GM13976 (cell line): ENCODE measurements at places on chromosomes 4 and X.

- no peak for DNase-seq
These were observed 119.3 kb downstream of the ASB9 start for GRCh38 chrX:15150586-15150985.

DNA sequence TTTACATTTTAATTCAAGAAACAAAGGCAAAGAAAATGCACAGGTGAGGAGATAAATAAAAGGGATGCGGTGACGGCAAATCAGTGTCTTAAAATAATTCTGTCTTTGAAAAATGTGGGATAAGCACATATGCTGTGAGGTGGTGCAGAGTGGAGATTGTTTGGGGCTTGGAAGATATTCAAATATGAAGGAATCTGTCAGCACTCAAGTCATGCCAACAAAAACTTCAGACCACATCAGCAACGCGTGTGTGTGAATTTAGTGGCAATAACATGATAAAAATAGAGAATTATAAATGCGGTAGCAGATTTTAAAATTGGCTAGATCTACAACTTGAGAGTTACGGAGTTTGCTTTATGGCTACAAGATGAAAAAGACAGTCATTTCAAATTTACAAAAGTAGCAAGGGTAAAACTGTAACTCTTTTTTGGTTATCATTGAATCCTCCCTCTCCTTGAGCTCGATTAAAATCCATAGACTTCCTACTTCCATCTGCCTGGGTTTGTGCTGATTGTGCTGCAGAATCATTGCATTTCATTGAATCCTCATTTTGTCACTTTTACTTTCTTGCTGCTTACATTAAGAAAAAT lies 71.5 kb upstream of the VCX2 start:
- DNase-seq, result no peak

- no peak for DNase-seq
These were observed 4.3 kb downstream of the CHIC2 start for GRCh38 chr4:54060116-54060515.

- no peak for DNase-seq
These were observed 185.7 kb upstream of the HS3ST1 start for GRCh38 chr4:11614426-11614825.

DNA sequence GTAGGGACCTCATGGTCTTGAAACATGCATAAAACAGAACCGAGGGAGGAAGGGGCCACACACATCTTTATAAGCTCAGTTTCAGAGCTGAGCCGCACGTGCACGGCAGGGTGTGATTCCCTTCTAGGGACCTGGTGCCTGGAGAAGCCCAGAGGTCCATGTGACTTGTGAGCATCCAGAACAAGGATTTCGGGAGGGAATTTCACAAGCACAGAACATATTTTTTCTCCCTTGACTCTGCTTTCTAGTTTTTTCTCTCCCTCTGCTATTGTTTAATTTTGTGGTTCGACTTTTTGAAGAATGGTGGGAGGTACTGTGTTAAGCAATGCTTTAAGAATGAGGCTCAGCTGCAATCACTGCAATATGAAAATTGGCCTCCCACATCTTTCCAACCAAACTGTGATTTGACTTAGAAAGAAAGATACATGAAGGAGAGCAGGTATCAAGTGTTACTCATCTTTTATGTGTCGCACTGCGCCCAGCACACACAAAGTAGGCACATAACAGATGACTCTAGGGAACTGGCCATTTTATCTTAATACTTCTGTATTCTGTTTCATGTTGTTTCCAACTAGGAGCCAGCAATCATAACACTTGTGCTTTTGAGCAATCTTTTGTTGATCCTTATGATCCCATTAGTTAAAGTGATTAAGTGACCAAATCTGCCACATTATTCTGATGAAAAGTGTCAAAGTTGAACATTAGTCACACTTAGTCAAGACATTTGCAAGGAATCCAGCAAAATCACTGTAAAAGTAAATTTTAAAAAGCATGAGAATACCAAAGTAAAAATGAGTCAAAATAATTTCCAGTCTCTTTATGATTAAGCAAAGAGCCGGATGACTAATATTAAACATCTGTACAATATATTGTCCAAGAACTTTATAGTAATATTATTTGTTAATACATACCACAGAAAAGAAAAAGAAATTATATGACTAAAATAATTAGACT lies 86.4 kb downstream of the SHISA3 start:
- DNase-seq, result no peak

- no peak for DNase-seq
These were observed 23.1 kb upstream of the PWWP3B start for GRCh38 chrX:106144755-106145639.

DNA sequence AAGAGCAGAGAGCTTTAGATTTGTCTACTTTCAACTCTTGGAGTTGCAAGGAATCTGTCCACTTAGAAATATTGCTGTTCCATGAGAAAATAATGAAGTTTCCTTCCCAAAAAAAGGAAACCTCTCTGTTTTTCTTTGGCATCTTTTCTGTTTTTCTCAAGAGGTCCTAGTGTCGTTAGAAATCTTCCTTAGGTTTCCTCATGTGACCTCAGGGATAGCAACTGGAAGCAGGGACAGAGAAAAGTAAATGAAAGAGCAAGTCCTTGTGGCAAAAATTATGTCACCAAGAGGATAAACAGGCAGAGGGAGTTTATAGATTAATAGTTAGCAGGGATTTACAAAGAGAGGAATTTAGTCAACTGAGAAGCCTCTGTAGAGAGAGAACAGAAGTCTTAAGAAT lies 478.4 kb upstream of the ADGRL3 start:
- no peak for DNase-seq

GRCh38 chrX:132181364-132181763 lies 37.9 kb downstream of the RAP2C start:
- no peak for DNase-seq

GRCh38 chr4:17072483-17072882 lies 174.0 kb upstream of the LDB2 start:
- no peak for DNase-seq

DNA sequence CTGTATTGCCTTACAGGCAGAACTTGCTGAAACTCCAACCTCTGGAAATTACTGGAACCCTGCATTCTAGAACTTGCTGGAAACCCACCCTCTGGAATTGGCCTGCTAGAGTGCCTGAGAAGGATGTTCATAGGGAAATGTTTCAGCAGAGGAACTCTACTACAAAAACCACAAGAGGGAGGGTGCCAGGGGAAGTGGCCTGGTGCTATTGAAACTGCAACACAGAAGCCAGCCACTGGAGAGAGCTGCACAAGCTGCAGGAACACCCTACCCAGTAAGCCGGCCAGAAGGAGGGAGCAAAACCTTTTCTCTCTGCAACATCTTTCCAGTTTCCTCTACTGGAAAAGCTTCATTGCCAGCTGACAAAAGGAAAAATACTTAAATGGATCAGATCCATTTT lies 2.5 kb upstream of the BRWD3 start:
- DNase-seq, result no peak

- DNase-seq, result no peak
These were observed 1389.3 kb downstream of the RAPGEF2 start for GRCh38 chr4:160492181-160492580.

- DNase-seq, result peak; percentile 20
These were observed 648 bp downstream of the GPC4 start for GRCh38 chrX:133414406-133415275.

DNA sequence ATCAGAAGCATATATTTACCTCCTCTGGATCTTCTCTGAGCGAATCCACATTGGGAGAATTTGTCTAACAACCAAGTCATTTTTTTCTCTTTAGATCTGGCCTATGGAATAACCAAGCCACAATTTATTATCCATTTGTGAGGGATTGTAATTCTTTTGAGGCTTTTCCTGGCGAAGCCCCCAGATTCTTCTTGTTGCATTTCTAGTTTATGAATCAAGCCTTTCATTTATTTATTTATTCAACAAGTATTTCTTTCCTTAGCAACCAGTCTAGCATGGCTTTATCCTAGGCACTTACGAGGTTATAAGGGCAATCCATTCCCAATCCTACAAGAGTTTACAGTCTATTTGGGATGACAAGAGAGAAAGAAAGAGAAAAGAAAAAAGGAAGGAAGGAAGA lies 18.4 kb upstream of the FNIP2 start:
- no peak for DNase-seq

GRCh38 chr4:30879855-30880598 lies 159.9 kb downstream of the PCDH7 start:
- DNase-seq, result no peak

DNA sequence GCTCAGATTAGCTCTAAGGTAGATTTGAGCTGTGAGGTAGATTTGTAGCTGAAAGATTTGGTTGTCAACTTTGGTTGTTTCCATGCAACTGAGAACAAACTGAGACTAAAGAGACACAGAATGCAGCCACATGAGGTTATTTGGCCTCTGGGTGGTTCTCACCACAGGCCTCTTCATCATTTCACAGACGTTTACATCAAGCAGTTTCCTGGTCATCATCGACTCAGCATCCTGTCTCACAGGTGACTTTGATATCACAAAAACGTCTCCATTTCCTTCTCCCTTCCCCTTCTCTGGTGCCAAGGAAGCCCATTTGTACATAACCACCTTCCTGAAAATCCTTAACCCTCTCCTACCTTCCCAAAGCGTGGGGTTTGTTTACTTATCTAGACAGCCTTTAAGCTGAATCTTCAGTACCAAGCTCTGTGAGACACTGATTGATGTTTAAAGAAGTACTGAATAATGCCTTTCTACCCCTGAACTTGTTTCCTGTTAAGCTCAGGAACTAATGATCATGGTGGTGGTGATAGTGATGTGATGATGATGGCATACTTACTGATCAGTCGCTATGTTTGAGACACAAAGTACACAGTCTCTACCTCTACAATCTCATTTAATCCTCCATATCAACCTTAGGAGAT lies 81.9 kb downstream of the FAM114A1 start:
- DNase-seq, result no peak

DNA sequence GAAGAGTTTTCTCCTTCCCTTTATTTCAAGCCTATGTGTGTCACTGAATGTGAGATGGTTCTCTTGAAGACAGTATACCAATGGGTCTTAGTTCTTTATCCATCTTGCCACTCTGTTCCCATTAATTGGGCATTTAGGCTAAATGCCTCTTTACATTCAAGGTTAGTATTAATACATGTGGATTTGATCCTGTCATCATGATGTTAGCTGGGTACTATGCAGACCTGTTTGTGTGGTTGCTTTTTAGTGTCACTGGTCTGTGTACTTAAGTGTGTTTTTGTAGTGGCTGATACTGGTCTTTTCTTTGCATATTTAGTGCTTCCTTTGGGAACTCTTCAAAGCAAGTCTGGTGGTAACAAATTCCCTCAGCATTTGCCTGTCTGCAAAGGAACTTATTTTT lies 23.4 kb upstream of the WDR17 start:
- no peak for DNase-seq

- DNase-seq, result no peak
These were observed 368.1 kb downstream of the EPHA5 start for GRCh38 chr4:65302145-65302544.

- no peak for DNase-seq
These were observed 323.4 kb downstream of the PCDH7 start for GRCh38 chr4:31043382-31044062.

GRCh38 chrX:48784726-48785125 lies 1.7 kb upstream of the GATA1 start:
- no peak for DNase-seq

DNA sequence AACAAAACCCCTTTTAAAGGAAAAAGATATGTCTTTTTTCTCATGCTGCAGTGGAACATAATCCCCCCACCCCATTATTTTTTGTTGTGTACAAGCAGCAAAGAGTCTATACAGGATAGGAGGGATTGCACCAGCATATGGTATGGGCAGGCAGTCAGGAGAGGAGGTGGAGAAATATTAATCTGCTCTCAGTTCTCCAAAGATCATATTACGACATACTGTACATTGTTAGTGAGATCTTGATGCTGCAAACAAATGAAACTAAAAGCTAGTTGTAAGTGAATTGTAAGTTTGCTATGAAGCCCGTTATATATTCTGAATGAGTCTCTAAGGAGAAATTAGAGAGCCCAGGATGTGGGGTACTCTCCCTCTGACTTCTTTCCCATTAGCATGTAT lies 75.3 kb downstream of the RAPGEF2 start:
- DNase-seq, result no peak

GRCh38 chr4:105179539-105180401 lies 33.1 kb downstream of the TET2 start:
- DNase-seq, result no peak

DNA sequence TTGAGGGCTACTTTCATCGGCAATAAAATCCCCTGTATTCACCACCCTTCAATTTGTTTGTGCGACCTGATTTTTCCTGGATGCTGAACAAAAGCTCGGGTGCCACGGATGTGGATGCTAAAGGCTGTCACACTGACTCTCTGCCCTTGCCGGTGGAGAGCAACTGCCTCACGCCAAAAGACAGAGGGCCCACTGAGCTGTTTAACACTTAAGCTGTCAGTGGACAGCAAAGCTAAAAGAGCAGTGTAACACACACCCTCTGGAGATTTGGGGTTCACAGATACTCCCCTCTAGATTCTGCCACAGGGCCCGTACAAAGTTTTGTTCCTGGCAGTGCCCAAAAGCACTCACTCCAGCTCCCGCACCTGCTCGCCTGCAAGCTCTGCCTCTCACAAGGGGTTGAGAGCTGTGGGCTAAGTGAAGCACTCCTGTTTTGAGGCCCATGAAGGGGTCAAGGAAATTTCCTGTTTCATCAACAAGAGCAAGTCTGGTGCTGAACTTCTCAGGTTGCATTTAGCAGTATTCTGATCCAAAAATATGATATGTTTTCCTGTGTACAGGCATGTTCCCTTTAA lies 1571.9 kb downstream of the ADGRL3 start:
- DNase-seq, result no peak

DNA sequence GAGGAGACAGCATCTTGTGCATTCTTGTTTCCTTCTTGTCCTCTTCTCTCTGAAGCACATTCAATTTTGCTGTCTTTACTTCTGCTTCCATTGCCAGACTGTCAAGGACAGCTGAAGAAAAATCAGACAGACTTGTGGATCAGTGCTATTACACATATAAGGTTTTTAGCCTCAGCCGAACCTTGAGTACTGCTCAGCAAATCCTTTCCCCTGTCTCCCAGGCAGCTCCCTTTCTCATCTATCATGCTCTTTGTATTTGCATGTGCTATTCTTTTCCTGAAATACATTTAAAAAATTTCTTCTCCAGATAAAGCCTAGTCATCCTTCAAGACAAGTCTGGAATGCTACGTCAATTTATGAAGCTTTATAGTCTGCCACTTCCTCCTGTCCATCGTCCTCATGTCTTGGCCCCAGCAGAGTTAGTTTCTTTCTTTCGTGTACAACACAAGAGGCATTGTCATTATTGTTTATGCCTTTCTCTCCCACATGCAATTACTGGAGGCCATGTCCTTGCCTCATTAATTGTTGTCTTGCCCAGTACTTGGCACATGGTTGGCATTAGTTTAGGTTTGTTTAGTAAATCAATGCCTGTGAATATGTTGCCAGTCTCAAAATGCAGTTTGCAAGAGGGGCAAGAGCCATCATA lies 45.1 kb downstream of the ADGRL3 start:
- DNase-seq, result no peak

GRCh38 chrX:13493659-13494058 lies 75.7 kb upstream of the EGFL6 start:
- no peak for DNase-seq

DNA sequence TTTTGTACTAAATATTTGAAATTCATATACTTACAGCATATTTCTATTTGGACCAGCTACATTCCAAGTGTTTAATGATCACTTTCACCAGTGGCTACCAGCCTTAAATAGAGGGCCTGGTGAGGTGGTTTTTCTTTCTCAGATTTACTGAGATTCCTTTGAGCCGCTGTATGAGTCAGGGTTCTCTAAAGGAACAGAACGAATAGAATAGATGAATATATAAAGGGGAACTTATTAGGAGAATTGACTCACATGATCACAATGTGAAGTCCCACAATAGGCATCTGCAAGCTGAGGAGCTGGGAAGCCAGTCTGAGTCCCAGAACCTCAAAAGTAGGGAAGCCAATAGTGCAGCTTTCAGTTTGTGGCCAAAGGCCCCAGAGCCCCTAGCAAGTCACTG lies 146.2 kb upstream of the TLL1 start:
- no peak for DNase-seq

- DNase-seq, result no peak
These were observed 46.4 kb downstream of the BEX1 start for GRCh38 chrX:103017542-103017941.
